ENCODE measurements at places on chromosomes 5 and 9. TPM values are rescaled to one million over a fixed set of nuclear protein-coding genes. Genes with fewer than 3 reads are reported as not detected.
A peak's percentile ranks its signal among the peaks of the same experiment; 100 is the strongest.

GRCh38 chr5:53923961-53924360 lies 363.5 kb downstream of the NDUFS4 start:
- DNase-seq = no peak

DNA sequence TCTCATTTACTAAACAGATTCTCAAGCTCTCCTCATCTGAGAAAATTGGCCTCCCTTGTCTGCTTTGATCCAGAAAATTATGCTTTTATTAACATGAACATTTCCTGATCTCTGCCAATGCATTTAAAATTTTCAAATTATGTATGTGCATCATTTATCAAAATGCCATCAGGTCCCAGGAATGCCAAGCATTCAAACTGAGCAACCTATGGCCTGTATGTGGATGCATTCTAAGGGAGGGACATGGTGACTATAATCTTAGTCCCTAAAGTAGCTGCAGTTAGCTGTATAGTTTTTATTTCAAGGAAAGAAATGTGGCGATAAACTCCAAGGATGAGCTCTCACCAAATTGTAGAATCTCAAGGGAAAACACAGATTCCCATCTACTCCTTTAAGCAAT lies 9.7 kb upstream of the RORB start:
- DNase-seq = no peak

DNA sequence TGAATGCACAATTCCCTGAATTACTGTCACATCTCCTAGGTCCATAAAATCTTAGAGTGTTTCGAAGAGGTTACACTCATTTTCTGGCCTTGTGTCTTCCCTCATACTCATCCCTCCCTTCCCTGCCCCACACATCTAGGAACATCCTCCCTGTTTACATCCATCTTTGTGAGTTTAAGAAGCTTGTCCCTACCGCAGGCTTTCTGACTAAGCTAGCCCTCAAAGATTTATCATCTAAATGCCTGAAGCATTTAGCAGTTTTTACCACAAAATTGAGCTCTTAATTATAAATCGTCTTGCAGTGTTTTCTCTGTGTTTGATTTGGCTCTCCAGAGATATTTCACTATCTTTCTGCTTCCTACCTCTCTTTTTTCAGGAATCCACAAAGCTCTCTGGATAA lies 374.8 kb downstream of the KIAA0825 start:
- no peak for DNase-seq

DNA sequence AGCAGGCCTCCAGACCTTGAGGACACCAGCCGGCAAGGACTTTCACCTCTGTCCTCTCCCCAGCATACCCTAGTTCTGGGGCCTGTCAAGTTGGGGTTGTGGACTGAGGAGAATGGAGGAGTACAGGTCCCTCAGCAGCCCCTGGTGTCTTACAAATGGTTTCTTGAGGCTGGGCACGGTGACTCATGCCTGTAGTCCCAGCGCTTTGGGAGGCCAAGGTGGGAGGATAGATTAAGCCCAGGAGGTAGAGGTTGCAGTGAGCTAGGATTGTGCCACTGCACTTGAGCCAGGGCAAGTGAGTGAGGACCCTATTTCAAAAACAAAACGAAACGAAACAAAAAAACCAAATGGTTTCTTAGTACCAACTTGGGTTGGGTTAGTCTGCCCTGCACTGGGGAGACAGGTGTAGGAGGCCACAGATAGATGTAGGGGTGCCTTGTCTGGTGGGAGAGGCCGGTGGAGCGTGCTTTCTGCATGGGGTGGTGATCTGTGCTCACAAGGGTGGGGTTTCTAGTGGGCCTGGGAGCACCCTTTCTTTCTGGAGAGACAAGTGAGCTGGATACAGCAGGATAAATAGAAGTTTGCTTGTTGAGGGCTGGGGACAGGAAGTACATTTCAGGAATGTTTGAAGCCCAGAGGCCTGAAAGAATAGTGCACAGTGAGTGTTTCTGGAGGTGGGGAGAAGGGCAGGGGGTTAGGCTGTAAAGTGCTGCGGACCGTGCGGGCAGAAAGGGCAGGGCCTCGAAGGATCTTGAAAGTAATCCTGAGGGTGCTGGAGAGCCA lies 37.7 kb upstream of the PSD2 start:
- no peak for DNase-seq

- peak; percentile 80 for DNase-seq
Measured at GRCh38 chr5:137737349-137738131, 1.7 kb upstream of the KLHL3 start.

DNA sequence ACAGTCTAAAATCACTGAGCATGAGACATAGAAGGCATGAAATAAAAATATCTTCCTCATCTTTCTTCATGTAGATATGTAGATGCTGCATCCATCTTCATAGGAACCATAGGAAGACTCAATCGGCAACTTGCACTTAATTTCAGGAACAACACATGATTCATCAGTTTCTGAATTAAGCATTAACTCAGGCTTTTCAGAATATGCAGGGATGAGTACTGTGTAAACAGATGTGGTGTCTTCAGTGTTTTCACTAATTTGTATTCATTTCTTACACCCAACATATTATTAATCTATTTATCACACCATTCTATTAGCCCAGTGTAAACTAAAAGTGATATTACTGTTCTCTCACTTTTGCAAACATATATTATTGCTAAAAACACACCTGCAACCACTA lies 305.9 kb upstream of the DAB2 start:
- DNase-seq = no peak

Gene FSD1L
- total RNA-seq = 0.38 TPM

- no peak for DNase-seq
Measured at GRCh38 chr9:6214903-6215302, 704 bp upstream of the IL33 start.

DNA sequence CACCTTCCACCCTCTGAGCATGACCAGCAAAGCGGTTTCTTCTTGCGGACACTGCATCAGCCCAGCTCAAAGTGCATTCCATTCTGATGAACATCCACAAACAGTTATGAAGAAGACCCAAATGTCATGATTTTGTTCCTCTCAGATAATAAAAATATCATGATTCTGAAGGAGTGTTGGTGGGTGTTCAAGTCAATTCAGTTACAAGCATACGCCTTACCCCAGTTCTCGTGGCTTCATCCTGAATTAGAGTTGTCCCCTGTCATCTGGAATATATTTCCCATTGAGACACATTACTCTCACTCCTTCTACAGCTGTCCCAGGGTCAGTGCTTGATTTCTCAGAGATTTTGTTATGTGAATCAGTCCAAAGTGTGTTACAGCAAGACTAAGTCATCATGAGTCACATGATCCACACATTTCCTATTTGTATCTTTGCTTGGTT lies 325.4 kb downstream of the RFX3 start:
- no peak for DNase-seq

Gene HTR1A
- total RNA-seq = not detected

GRCh38 chr5:111892949-111893348 lies 136.0 kb upstream of the NREP start:
- DNase-seq = no peak

Gene ZDHHC11
- total RNA-seq = 12.2 TPM
